ENCODE measurements at places on chromosomes 12 and 14.

DNA sequence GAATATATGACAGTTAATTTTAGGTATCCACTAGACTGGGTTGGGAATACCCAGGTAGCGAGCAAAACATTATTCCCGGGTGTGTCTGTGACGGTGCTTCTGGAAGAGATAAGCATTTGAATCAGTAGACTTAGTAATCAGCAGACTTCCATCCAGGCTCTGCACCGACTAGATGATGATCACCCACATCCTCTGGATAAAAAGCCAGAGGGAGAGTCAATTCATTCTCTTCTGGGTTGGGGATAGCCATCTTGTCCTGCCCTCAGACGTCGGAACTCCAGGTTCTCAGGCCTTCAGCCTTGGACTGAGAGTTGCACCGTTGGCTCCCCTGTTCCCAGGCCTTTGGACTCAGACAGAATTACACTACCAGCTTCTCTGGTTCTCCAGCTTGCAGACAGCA, 168.0 kb downstream of the PHLDA1 start:
- DNase-seq: no peak

- DNase-seq: no peak
These were observed 3.3 kb upstream of the USP44 start for GRCh38 chr12:95554532-95555071.

GRCh38 chr14:32453857-32454810, 125.0 kb downstream of the AKAP6 start:
- DNase-seq: no peak

DNA sequence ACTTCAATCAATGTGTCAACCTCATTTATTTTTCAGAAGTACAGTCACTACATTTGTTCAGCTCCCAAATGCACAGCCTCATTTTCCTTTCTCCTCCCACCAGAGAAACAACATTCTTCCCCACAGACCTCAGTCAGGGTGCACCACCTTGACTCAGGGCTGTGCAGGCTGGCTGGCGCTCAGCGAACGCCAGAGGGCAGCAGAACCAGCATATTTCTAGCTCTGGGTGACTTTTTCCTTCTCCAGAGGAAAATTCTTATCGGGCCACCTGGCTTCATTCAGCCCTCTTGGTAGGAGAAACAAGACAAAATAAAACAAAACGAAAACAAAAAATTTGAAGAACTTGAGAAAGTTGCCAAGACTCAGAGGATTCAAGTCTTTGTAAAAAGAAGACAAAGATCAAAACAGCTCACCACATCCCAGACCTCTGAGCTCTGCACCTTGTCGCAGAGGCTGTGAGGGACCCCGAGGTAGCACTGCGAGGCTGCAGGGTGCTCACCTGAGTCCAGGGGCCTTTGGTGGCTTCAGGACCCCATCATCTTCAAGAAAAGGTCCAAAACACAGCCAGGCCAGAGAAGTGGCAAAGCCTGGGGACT, 33.7 kb downstream of the PAH start:
- no peak for DNase-seq

DNA sequence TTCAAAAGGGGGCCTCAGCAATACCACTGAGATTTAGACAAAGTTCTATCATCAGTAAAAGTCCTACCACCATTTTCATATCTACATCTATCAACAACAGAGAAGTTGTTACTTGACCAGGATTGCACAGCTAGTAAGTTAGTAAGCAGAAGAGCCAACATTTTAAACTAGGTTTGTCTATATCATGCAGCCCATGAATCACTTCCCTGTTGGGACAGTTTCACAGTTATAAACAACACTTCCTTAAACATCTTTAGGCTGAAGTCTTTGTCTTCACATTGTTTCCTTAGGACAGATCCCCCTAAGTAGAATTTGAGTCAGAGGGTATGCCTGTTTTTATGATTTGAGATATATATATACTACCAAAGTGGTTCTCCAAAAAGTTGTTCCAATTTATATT, 68.5 kb downstream of the DAO start:
- DNase-seq: no peak

GRCh38 chr12:67280572-67280971, 11.4 kb downstream of the CAND1 start:
- DNase-seq: no peak
